ENCODE measurements at places on chromosomes 5 and 9.

- no peak for DNase-seq
These were observed 582.6 kb downstream of the CETN3 start for GRCh38 chr5:89826938-89827337.

DNA sequence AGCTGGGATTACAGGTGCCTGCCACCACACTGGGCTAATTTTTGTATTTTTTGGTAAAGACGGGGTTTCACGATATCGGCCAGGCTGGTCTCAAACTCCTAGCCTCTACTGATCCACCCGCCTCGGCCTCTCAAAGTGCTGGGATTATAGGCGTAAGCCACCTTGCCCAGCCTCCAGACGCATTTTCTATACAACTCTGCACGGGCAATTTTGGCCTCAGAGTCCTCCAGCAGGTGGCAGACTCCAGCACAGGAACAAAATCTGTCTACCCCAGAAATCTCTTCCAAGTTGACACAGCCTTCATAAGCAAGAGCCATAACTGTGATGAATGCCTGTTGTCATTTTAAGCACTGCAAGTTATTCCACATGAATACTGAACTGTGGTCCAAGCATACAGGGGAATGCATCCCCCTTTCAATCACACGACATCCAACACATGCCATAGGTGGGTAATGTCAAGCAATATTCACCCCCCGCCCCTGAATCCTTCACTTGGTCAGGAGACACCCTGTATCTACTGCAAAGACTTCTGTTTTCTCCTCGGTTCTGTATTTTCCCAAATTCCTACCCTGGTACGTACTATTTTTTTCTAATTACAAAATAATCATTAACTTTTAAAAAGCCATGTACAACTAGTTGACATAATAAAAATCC is 50.8 kb downstream of the ALDH7A1 start:
- no peak for DNase-seq

DNA sequence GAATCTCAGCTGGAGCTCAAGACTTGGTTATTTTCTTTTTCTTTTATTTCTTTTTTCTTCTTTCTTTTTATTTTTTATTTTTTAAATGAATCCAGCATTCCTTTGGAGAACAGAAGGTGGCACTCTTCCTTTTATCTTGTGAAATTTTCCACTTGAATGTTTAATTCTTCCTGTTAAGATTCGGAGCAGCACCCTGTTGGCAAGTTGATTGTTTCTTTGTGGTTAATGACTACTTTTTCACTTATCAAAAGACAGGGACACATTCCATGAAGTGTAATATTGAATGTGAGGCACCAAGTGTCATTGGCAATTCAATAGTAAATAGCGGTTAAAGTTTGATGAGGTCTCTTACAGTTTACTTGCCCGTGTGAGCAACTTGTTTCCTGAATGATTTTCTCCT is 240.5 kb upstream of the CHD1 start:
- no peak for DNase-seq

DNA sequence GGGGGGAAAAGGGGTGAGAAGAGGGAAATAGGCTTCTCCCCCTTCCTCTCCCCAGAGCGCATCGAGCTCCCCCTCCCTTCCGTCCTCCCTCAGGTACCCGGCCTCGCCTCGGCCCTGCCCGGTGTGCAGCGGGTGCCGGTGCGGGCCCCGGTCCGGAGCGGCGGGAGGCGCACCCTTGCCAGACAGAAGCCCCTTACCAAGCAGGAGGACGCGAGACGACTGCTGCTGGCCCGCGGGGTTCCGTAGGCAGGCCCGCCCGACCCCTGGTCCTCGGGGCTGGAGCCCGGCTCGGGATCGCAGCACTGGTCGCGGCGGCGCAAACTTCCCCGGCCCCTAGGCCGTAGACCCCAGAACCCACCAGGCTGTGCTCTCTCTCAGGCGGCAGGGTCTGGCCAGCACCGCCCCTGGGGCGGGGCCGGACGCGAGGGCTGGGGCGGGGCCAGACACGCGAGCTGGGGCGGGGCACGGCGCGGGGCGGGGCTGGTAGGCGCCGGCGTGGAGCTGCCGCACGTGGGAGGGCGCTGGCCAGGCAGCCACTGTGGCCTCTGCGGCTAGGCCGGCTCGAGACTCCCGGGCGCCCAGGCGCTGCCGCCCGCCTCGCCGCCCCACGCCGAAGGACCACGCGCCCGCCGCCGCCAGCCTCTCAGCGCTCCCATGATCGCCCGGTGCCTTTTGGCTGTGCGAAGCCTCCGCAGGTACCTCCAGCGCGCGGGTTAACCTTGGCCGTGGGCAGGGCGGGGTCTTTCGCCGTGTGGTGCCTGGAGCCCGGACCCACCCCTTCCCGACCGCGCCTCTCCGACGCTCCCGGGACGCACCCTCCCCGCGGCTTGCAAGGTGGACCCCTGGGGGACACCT is at the start of the genes NLN and SGTB:
Gene NLN (plus strand): TSS at position 486 of the 855 bp plus-strand sequence. CDS start 169 bp downstream, at position 655.
Gene SGTB (minus strand): TSS at position 390 of the 855 bp plus-strand sequence. CDS start 1,302 bp downstream, outside the sequence.
- DNase-seq: peak; percentile 78

DNA sequence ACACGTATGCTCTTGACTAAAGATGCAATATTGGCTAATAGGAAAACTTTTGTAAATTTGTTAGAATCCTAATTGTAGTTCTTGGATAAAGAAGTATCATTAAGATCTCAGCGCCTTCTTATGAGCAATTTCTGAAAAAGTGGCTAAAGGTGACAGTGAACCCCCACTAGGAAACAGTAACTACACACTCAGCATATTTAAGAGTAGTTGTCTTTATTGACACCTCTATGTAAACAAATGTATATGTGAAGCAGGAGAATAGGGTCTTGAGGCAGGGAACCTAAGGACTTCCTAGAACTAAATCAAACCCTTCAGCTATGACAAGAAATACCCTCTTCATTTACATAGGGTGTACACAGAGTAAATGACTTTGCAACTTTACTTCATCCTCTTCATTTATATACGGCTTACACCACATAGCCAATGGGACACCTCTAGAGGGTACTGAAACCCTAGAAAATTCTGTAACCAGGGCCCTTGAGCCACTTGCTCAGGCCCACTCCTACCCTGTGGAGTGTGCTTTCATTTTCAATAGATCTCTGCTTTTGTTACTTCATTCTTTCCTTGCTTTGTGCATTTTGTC is 2.8 kb downstream of the NIPSNAP3A start:
- no peak for DNase-seq

- no peak for DNase-seq
These were observed 795 bp downstream of the DAB2IP start for GRCh38 chr9:121652021-121652837.

GRCh38 chr5:59698207-59699178 is 195.0 kb downstream of the PDE4D start:
- no peak for DNase-seq

DNA sequence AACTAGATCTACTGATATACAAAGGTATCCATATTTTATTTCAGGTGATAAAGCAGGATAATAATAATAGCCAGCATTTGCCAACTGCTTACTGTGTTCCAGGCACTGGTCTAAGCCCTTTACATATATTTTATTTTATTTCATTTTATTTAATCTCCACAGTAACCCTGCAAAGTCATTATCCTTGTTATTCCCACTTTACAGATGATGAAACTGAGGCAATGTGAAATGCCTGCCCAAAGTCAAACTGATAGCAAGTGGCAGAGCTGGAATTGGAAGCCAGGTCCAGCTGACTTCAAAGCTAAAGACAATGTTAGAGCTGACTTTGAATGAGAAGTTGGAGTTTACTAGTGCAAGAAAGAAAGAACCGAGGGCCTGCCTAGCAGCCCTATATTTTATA is 24.8 kb downstream of the MORN5 start:
- DNase-seq: no peak

DNA sequence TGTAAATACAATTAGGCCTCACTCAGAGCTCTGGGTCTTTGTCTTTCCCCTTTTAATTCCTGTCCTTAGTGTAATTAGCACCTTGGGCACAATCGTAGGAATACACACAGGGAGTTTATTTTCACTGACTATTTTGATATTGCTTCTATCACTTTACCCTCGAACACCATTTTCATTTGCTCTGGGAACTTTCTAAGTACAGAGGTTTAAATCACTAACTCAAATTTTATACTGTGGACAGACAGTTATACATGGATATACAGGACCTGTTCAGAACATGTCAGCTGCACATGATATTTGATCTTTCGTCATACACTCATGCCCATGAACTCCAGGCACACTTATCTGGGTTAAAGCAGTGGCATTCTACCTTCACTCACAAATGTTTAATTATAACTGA is 217.8 kb upstream of the TMEM161B start:
- no peak for DNase-seq

DNA sequence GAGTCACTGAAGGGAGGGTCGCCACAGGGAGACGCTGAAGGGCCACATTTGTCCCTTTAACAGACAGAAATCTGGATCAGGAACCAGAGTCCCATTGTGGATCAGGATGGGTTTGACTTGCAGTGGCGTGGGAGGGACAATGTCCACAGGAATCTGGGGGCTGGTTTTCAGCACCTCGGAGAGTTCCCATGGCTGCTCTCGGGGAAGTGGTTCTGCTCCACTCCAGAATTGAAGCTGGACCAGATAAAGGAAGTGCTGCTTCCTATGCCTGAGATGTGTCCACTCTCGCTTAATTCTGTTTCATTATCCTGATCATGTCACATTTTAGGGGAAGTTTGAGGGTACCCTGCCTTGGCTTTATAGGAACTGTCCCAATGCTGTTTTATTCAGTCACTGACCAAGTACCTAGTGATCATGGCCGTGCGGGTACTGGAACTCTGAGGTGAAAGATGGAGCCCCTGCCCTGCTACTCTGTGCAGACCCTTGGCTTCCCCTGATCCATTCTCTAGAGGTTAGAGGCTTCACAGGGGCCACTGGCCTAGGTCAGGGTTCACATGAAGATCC is 28.7 kb downstream of the ENHO start:
- no peak for DNase-seq

- DNase-seq: no peak
These were observed 581.9 kb upstream of the BRINP1 start for GRCh38 chr9:119951090-119951489.
